Adipocyte (in vitro differentiated cells): ENCODE measurements at places on chromosomes 6 and 20.
A peak's percentile ranks its signal among the peaks of the same experiment; 100 is the strongest.

GRCh38 chr20:35699957-35700624 is 886 bp downstream of the ROMO1 start:
- no peak for DNase-seq

DNA sequence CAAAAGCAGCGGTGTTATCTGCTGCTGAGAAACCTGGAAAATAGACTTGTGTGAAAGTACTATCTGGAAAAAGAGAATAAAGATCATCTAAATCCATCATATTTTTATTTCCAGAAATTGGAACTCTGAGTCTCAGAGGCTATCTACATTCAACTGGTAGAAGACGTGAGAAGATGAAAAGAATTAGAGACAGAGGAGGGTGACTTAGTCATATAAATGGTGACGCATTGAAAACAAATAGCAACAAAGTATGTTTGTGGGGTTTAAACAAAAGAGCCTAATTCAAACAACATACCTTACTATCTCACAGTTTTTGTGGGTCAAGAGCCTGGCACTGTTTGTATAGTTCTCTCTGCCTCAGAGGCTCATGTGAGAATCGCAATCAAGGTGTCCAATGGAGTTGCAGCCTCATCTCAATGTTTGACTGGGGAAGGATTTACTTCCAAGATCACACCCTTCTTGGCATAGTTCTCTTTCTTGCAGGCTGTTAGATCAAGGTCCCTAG is 757.1 kb upstream of the SLC35B3 start:
- DNase-seq: no peak

GRCh38 chr6:136984578-136984977 is 60.2 kb downstream of the IL20RA start:
- no peak for DNase-seq

GRCh38 chr6:107264357-107264840 is 149.1 kb upstream of the BEND3 start:
- DNase-seq: peak; percentile 24

- DNase-seq: peak; percentile 36
These were observed 297.4 kb downstream of the QKI start for GRCh38 chr6:163711615-163712565.

DNA sequence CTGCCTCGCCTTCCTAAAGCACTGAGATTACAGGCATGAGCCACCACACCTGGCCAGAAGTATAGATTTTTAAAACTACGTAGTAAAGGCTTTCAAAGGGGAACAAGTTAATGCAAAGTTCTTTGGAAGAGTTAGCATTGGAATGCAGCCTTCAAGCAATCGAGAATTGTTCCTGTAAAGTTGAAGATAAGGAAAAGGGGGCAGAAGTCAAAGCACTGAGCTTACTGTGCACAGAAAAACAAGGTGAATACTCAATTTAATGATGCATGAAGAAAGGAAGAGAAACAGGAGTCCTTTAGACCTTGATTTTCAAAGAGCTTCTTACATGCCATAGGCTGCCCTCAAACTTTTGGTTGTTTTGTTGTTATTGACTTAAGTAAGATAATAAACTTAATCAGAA is 29.1 kb upstream of the LGSN start:
- DNase-seq: no peak

DNA sequence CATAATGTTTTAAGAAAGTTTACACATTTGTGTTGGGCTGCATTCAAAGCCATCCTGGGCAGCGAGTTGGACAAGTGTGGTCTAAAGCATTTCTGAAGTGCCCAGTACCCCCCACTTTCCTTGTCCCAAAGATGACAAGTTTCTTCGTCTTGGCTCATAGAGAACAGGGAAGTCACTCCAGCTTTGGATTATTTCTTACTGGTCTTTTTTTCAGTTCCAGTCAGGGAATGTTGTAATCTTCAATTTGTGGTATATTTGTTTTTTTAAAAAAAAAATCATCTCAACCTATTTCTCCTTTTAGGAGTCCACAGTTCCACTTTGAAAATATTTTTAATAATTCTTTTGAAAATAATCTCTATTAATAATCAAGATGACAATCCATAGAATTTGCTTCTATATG is 34.0 kb downstream of the SLX4IP start:
- DNase-seq: no peak

GRCh38 chr6:145380186-145380585 is 355.1 kb downstream of the EPM2A start:
- DNase-seq: peak; percentile 59

DNA sequence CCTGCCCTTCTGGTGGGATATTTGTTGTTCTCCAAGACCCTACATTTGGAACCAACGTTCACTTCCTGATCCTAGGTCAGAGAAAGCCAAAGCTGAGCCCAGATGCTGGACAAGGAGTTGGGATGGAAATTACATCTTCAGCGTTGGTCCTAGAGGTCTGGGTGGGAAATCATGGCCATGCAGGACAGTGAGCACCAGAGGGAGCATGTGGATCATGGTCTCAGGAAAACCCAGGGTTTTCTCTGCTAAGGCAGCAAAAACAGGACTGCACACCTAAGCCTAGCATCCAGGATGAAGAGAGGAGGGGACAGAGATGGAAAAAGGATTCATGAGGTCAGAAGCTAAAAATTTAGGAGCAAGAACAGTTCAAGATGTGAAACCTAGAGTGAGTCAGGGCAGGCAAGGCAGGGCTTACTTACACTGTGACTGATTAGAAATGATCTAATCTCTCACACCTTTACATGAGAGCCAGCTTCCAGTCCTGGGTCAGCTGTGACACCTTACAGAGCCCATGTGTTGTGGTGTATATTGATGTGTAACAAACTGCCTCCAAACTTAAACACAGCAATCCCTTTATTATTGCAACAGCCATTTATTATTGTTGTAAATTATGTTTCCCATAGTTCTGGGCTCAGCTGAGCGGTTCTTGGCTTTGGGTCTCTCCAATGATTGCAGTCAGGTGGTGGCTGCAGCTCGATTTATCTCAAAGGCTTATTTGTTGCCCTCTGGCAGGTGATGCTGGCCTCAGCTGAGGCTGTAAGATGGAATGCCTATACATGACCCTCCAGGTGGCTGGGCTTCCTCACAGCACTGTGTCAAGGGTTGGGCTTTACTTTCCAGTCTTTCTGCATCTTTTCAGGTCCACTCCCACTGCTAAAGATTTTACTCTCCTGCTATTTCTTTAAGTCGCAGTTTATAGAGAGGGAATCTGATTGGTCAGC is 6.5 kb downstream of the C20orf202 start:
- no peak for DNase-seq

GRCh38 chr6:15987569-15987968 is 141.3 kb upstream of the MYLIP start:
- no peak for DNase-seq

DNA sequence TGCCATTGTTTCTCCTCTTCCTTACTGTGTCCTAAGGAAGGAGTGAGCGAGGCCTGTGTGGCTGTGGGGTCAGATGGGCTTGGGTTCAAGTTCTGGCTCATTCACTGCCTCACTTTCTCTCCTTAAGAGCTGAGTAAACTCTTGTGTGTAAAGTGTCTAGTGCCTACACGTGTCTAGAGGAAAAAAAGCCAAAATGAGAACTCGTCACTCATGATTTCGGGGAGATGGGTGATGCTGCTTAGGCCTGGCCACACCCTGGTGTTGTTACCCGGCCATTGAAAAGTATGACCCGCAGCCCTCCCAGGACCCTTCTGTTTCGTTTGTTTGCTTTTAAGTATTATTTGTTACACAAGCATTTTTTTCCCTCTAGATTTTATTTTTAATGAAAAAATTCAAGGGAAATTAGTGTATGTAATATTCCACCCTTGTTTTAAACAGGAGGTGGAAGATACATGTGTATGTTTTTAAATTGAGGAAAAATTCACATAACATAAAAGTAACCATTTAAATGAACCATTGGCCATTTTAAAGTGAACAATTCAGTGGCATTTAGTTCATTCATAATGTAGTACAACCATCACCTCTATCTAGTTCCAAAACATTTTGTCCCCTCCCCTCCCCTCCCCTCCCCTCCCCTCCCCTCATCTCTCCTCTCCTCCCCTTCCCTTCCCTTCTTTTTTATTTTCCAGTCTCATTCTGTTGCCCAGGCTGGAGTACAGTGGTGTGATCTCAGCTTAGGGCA is 71.0 kb downstream of the CEBPB start:
- no peak for DNase-seq
